Vagina (tissue), 2 donors: ENCODE measurements at places on chromosomes 2 and 18. TPM values are rescaled to one million over a fixed set of nuclear protein-coding genes. Genes with fewer than 3 reads are reported as not detected.

PDCD1 gene
- total RNA-seq: 3.9 TPM

ST8SIA3 gene
- 0.25 TPM for total RNA-seq

ALKAL2 gene
- total RNA-seq: 17.4 TPM

BMP10 gene
- not detected for total RNA-seq

MRO gene
- not detected for total RNA-seq

ALPP gene
- not detected for total RNA-seq

KRTCAP3 gene
- total RNA-seq: 3.9 TPM

MSTN gene
- 0.74 TPM for total RNA-seq
